ENCODE measurements at places on chromosomes 7 and 10. TPM values are rescaled to one million over a fixed set of nuclear protein-coding genes. Genes with fewer than 3 reads are reported as not detected.

Gene TMEM273
- total RNA-seq, result 29.0 TPM

Gene STK31
- not detected for total RNA-seq

Gene CCL24
- total RNA-seq, result not detected

Gene MMRN2
- 32.1 TPM for total RNA-seq

Gene SDK1
- total RNA-seq, result 1.3 TPM

Gene CNTNAP2
- total RNA-seq, result 0.99 TPM

DNA sequence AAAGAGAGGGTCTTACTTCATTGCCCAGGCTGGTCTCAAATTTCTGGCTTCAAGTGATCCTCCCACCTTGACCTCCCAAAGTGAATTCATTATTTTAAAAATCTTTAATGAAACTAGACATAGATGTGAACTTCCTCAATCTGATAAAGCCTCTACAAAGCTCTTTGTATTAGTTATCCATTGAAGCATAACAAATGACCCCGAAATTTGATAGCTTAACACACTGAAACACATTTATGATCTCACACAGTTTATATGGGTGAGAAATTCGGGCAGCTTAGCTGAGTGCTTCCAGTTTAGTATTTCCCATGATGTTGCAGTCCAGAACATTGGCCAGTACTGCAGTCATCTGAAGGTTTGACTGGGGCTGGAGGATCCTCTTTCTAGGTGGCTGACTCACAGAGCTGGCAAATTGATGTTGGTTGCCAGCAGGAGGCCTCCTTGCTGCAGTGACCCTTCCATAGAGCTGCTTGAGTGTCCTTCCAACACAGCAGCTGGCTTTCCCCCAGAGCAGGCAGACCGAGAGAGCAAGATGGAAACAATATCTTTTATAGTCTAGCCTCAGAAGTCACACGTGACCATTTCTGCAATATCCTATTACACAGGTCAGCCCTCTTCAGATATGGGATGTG lies 16.6 kb upstream of the WNT8B start:
- DNase-seq, result no peak

DNA sequence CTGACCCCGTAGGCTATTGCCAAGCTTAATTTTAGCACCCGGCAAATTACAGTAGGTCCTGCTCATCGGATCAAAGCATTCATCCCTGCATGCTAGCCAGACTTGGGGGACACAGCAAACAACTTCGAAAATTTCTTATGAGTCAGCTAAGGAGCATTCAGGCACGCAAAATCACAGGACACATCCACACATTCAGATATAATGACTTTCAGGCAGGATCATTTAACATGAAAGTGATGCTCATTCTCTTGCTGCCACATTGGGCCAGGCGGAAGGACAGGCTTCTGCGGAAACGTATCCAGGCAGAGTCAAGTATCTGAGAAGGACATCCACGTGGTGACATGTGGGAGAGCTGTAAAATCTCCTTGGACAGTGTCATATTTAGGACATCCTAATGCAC lies 474.0 kb upstream of the NRP1 start:
- no peak for DNase-seq

- DNase-seq, result no peak
Measured at GRCh38 chr10:80280071-80280800, 9.2 kb downstream of the MAT1A start.

DNA sequence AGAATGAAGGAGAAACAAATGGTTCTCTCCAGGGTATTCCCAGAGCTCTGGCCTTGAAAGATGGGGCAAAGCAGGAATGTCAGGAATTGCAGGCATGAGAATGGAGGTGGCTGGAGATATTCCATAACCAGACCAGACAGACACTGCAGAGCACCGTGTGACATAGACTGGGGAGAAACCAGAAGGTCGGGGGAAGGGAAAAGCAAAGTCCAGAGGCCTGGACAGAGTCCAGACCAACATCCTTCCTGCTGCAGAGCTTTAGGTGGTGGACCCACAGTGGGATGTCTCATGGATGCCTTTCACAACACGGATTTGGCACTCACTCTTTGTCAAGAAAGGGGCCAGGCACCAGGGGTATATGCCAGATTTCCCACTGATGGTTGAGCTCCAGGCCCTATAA lies 177.2 kb upstream of the INHBA start:
- DNase-seq, result no peak

DNA sequence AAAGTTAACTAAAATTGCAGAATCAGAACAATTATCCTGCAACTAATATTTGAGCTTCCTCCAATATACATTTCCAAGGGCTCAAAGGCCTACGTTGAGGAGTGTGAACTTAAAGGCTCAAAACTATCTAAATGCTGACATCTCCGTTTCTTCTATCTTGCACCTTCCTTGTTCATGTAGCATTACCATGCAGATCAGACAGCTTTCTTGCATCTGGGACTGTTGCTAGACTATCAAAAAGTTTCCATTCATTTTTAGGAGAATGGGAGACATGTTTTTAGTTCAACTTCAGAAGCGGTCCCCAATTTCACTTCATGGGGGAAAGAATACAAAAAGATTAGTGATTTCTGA lies 2.9 kb downstream of the ANKRD1 start:
- DNase-seq, result no peak

DNA sequence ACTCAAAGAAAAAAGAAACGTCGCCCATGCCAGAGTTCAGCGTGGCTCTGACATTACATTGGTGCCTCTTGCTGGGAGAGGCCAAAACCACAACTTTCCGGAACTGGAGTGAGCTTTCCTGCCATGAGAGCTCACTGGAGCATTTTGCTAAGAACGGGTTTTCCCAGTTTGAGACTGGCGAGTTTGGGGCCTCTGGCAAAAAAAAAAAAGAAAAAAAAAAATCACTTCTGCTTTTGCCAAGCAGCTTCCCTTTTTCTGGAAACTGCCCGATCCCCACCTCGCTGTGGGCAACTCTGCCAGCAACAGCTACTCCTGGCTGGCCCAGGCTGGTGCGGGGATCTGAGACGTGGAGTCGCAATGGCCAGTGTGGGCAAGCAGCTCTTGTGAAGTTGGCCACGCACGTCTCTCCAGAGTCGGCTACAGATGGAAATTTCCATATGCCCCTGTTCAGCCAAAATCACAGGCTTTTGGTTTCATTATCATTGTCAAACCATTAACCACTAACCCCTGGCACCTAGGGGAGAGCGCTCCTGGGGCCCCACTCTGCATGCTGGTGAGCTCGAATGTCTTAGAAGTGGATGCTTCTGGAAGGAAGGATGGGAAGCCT lies 25.7 kb downstream of the PRKAG2 start:
- DNase-seq, result peak; percentile 40

GRCh38 chr7:127704211-127704610 lies 52.2 kb downstream of the SND1 start:
- DNase-seq, result no peak

DNA sequence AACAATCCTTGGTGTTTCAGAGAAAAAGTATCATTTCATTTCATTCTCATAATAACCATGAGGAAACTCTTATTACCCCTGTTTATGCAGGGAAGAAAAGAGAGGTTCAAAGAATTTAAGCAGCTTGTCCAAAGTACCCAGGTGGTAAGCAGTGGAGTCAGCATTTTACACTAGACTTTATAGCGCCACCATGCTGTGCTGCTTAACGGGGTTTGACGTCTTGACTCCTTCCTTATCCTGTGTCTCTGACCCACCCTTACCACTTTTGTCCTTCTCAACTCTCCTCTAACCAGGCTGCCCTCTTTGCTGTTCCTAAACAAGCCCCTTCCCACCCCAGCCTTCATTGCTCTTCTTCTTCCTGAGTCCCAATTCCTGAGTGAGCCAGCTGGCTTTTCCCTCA lies 117.0 kb upstream of the AHR start:
- DNase-seq, result no peak

GRCh38 chr7:30074422-30075030 lies 46.3 kb downstream of the PLEKHA8 start:
- no peak for DNase-seq

- DNase-seq, result no peak
Measured at GRCh38 chr7:140025814-140026433, 36.8 kb downstream of the PARP12 start.

DNA sequence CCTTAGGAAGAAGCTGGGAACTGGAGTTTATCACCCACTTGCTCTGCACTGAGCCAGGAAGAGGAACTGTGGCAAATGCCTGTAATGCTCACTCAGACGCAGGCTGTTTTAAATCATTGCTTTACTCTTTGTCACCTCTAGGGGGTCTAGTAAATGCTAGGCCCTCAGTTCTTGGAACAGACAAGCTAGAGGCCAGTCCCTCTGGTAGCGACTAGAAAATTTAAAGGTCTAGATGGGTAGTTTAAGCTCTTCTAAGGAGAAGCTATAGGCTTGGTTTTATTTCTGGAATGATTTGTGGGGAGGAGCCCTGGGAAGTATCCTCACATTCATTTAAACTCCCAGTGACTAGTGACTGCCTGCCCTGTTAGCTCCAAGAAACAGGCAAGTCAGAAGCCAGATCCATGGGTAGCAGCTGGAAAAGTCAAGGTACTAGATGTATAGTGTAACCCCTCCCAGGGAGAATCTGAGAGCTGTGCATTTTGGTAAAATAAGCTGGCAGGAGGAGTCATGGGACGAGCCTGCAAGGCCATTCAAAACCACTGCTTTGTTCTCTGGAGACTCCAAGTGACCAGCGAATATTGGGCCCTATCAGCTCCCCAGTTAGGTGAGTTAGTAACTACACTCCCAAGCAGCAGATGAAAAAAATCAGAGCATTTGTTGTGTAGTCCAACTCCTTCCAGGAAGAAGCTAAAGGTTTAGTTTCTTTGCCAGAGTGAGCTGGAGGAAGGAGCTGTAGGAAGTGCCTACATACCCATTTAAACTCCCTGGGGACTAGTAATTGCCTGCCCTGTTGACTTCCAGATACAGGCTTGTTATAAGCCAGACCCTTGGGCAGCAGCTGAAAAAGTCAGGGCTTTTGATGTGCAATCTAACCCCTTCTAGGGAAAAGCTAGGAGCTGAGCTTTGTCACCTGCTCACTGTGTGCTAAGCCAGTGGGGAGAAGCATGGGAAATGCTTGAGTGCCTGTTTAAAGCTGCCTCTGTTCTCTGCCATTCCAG lies 68.9 kb downstream of the DYNC1I1 start:
- no peak for DNase-seq

- DNase-seq, result no peak
Measured at GRCh38 chr10:22259280-22259679, 41.5 kb upstream of the EBLN1 start.

DNA sequence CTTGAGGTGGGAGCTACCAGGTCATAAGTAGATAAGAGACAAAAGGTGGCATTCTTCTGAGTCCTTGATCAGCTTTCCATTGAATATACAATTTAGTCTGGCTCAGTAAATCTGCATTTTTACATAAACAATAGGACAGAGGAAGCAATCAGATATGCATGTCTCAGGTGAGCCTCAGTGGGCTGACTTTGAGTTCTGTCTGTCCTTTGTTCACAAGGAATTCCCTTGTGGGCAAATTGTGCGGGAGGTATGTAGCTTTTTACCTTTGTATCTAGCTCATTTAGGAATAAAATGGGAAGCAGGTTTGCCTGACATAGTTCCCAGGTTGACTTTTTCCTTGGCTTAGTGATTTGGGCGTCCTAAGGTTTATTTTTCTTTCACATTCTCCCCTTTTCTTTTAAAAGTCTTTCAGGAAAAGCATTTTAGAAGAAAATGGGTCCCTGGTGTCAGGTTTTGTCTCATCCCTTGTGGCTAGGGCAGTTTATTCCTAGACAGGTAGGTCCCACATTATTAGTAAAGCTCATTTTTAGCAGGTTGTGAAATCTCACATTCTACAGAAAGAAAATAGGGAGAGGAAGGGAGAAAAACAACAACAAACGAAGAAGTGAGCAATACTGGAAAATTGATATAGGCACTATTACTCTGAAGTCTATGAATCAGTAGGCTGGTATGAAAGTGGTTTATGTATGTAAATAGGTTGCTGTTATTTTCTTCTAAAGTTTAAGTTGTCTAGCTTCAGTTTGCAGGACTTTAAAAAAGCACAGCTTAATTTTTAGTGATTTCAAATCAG lies 16.5 kb downstream of the SPAM1 start:
- DNase-seq, result no peak

DNA sequence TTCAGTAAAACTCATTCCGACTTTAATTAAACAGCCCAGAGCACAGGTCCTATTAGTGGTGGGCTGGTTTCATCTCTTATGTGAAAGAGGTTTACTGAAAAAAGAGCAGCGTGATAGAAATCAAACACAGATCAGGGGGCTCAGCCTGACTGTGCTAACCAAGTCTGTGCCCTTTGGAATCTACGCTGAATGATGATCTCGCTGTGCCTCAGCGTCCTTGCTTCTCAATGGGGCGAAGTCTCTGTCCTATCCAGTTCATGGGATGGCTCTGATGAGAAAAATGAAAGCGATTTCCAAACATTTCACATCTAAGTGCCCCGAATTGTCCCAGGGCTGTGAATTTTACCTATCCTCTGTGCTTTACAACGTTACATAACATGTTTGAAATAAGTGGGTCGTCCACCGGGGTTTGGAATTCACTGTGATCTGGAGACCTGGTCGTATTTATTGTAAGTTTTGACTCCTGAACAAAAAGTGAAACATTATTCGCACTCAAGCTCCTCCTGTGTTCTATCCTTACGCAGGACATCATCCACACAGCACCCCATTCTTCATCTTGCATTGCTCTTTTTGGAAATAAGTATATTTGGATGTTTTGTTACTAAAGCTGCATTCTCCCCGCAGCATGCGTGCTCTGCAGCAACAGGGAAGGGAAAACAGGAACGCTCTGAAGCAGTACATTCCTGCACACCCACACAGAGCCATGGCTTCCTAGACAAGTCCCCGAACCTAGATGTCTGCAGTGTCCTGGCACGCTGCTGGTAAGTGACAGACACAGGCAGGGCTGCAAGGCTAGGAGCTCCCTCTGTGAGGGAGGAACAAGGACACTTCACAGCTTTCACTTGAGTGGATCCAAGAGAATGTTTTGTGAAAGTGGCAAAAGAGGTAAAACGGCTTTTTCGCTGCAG lies 83.5 kb downstream of the SLC37A3 start:
- DNase-seq, result no peak

- DNase-seq, result no peak
Measured at GRCh38 chr7:99170730-99171074, 26.8 kb upstream of the SMURF1 start.

- DNase-seq, result peak; percentile 49
Measured at GRCh38 chr7:601595-602340, 82.1 kb upstream of the PDGFA start.

- no peak for DNase-seq
Measured at GRCh38 chr10:71984809-71985388, 20.7 kb downstream of the CHST3 start.

DNA sequence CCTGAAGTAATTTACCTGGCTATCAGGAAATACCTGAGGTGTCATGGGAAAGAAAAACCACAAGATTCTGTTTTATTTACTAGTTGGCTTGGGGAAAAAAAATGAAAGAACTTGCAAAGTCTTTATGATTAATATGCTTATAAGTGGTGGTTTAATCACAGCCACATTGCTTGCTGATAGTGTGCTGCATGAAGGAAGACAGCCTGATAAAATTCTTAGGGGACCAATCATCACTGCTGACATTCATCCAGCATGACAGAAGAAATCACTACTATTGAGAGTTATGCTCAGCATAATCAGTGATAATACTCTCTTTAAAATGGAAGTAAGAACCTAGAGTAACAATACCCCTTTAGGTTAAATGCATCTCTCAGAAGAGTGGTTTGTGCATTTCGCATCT lies 150.2 kb upstream of the LRRN3 start:
- DNase-seq, result no peak

All from left ventricle myocardium inferior (tissue), 1 donor.